Coronary artery (tissue), 2 donors: ENCODE measurements at places on chromosomes 2 and 18.

GRCh38 chr2:85009019-85009618 lies 38.2 kb downstream of the KCMF1 start:
- no peak for DNase-seq

GRCh38 chr2:143157001-143157400 lies 27.8 kb downstream of the ARHGAP15 start:
- DNase-seq: no peak

DNA sequence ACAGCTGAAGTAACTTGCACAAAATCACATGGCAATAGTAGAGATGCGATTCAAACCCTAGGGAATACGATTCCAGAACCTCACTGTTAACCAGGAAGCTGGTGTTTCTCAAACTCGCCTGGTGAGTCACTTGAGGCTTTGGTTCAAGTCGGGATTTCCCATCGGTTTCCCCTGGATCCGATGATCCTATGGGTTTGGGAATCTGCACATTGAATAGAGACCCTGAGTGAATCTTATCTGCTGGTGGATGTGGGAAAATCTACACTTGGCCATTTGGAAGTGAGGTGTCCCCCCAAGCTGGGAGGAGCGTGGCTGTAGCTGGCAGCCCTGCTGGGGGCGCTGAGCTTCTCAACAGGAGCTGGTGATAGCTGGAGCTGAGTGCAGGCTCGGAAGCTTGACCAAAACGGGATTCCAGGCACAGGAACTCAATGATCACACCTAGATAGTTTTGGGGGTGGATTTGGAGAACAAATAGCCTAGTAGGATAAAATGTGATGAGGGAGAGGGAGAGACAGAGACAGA lies 135.4 kb downstream of the PRKCE start:
- no peak for DNase-seq

DNA sequence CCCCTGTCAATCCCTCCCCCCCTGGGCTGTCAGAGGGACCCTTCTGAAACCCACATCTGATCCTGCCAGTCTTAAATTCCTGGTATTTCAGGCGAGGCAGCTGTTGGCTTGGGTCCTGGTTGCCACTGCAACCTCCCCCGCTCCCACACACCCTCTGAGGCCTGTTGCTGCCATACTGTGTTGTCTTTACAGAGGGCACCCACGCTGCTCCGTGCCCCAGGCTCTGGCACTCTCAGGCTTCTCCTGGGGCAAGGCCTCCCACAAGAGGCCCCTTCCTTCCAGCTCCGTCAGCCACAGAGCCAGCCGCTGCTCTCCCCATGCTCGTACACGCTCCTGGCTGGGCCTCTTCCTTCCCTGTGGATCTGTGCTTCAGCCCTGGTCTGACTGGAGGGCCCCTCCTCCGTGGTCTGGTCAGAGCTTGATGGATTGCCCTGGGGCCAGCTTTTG lies 8.6 kb downstream of the CABLES1 start:
- DNase-seq: no peak

DNA sequence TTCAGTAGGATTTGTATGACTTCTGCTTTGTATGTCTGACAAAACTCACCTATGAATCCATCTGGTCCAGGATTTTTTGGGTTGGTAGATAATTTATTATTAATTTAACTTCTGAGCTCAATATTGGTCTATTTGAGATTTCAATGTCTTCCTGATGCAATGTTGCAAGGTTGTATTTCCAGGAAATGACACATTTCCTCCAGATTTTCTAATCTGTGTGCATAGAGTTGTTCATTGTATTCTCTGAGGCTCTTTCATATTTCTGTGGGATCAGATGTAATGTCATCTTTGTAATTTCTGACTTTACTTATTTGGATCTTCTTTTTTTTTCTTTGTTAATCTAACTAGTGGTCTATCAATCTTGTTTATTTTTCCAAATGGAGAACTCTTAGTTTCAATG lies 584.7 kb upstream of the SETBP1 start:
- DNase-seq: no peak

- DNase-seq: peak; percentile 50
Observed at GRCh38 chr18:13537022-13537780, 189.2 kb downstream of the FAM210A start.

DNA sequence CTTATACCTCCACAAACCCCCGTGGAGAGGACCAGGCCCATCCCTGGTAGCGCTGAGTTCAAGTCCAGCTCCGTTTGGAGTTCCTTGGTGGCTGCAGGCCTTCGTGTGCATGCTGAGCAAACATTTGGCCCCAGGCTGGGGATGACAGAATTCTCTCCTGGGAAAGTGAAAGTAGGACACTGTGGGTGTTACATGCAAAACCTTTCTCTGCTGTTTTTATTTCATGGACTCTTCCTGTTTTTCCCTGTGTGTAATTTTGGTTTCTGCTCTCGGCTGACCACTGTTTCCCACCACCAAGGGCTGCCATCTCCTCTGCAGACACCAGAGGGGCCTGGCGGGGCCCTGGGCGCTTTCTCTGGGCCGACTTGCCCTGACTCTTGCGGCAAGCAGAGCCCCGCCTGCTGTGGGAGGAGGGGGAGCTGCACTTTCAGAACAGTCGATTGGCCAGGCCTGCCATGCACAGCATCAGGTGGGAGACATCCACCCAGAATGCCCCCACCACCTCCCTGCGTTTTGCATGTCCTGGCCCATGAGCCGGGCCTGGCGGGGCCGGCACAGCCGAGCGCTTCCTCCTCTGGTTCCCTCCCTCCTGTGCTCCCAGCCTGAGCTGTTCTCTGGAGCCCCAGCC lies 102.4 kb downstream of the CABLES1 start:
- peak; percentile 89 for DNase-seq

DNA sequence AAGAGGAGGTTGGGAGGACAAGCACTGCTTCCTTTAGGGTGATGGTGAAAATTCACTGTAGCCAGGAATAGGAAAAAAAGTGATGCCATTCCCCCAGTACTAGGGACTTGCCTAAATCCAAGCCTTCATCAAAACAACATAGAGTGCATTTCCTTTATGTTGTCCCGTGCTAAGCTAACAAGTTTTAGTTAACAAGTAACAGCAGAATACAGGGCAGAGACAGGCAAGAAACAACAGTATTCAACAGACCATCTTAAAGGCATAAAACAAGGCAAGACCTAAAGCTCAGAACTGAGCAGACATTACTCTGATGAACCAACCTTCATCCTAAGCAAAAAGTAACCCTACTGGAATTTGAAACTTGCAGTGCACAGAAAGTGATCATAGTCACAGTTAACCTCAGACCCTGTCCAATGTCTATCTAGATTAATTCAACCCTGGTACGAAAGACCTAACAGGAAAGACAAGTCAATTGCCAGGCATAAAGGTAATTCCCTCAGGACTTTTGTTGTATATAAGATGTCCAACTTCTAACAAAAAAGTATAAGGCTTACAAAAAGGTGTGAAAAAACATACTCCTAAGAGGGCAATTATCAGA lies 34.4 kb upstream of the GALNT1 start:
- DNase-seq: no peak

DNA sequence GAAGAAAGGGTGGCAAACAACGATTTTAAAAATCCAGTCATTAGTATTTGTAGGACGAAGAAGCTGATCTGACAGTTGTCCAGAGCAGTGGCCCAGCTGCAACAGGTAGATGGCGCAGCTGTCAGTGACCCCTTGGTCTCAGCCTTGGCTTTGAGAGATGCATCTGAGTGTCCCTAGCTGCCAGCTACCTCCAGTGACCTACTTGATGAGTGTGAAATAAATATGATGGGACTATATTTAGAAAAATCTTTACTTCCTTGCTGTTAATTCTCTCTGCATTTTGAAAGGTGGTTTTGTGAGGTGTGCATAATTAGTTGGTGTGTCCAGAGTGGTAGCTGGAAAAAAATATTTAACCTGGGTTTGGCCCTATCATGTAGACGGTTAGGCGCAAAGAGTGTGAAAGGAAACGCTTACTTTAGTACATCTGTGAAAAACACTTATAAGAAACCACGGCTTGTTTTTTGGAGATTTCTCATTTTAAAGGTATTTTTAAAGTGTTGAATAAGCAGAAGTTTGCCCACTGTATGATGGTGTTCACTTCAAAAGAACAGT lies 963 bp downstream of the INPP1 start:
- DNase-seq: no peak

DNA sequence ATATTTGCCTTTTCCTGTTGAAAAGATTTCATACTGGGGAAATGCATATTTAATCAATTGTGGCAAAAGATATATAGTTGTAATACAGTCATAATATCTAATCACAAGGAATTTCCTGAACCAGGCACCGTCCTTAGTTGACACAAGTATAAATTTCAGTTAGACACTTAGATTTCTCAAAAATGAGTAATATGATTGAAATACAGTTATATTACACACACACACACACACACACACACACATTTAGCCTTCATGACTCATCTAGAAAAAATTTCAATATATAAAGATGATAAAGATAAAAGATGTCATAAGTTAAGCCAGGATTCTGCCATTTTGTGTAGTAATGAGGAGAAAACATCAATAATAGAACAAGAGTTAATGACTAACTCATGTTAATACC lies 258.4 kb upstream of the ZNF804A start:
- DNase-seq: no peak

DNA sequence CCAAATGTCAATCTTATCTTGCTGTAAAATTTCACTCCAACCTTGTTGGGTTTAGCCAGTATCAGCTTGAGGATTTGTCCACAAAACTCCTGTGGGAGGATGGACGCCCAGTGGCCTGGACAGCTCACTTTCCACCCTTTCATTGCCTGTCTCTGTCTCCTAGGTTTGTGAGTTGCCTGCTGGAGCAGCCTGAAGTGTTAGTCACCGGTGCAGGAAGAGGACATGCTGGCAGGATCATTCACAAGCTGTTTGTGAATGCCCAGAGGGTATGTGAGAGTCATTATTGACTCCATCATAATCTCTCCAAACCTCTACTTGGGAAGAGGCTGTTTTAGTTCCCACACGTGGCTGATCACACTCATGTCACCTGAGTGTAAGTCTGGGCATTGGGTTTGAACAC lies 112.3 kb downstream of the RAB3GAP1 start:
- DNase-seq: no peak

- no peak for DNase-seq
Observed at GRCh38 chr18:44093253-44093652, 587.4 kb upstream of the SETBP1 start.

DNA sequence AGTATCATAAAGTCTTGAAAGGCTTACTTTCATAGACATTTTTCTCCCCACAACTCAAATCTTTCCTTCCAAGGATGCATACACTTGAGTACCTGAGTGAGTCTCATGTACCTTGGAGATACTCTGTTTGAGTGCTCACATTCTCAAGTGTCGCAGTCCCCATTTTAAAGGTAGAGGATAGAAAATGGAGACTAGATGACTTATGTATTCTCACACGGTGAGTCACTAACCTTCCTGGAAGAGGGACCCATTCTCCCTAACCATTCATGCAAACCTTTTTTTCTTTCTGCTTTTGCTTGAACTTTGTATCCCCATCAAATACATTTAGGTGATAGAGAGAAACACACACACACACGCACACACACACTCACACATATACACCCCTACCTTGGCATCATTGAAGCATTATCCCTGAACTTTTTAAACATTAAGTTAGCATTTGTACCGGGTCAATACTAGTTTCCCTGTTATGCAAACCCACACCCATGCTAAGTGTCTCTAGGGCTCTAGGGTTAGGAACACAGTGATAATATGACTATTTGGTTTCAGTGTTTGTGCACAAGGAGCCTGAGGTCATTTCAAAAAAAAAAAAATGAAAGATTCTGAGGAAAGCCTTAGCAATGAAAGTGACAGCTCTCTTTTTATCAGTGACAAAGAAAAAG lies 236.2 kb downstream of the IKZF2 start:
- no peak for DNase-seq

- no peak for DNase-seq
Observed at GRCh38 chr2:127121776-127122176, 14.8 kb upstream of the BIN1 start.

DNA sequence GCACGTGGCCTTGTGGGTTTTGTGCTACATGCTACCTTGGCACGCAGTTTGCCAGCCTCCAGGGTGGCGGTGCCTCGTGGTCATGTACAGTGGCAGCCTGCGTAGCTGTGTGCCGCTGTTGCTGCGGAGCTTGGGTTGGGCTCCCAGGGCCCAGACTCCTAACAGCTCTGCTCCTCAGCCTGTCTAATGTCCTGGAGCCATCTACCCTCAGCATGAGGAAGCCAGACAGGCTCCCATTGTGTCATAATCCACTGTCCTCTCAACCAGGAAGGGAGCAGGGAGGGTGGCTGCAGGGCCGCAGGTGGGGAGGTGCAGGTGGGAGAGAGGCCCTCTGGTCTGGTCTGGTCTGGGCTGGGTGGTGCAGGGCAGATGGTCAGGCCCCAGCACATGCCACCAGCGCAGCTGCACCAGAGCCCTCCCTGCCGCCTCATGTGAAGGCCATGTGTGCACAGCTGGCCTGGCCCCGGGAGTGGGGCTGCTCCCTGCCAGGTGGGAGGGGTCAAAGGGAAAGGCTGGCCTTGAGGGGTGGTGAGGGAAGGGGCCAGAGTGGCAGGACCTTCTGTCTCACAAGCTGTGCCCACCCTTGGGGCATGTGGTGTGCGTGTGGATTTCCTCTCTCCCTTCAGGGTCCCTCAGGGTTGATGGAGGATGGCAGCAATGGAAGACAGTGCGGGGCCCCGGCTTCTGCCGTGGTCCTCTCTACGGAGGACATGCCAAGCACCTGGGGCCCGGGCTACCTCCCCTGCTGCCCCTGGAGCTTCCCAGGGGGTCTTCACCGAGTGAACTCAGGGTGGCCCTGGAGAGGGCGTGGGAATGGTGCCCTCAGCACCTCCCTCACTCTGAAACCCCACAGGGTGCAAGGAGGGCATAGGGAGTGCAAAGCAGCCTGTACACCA lies 4.8 kb downstream of the ATOH8 start:
- no peak for DNase-seq

- DNase-seq: peak; percentile 68
Observed at GRCh38 chr2:128323555-128323931, 4.9 kb upstream of the HS6ST1 start.

GRCh38 chr2:69269330-69269729 lies 117.7 kb downstream of the GFPT1 start:
- no peak for DNase-seq

GRCh38 chr2:229620759-229621158 lies 93.6 kb downstream of the DNER start:
- DNase-seq: no peak

GRCh38 chr18:23943104-23943503 lies 71.5 kb upstream of the TTC39C start:
- no peak for DNase-seq

- no peak for DNase-seq
Observed at GRCh38 chr2:200687922-200688920, 102.4 kb downstream of the AOX1 start.

GRCh38 chr18:9987931-9988330 lies 74.1 kb downstream of the VAPA start:
- no peak for DNase-seq

DNA sequence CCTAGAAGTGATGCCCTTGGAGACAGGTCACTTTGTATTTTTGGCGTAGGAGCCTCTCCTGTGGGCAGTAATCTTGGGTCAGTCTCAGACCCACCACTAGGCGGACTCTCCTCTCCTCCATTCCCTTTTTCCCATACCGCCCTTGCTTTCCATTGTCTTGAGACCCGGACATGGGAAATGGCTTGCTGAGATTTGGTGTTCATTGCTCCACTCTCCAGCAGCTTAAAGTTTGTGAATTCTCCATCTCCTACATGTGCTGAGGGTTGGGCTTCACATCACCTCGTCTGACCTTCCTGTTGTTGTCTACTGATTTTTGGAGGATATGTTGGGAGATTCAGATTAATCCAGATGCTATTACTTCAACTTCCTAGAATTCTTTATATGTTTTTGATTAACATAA lies 159.2 kb upstream of the RAB12 start:
- no peak for DNase-seq
